Lung microvascular endothelial cell (primary cell): ENCODE measurements at places on chromosomes 1 and 21. TPM values are rescaled to one million over a fixed set of nuclear protein-coding genes. Genes with fewer than 3 reads are reported as not detected.
A peak's percentile ranks its signal among the peaks of the same experiment; 100 is the strongest.

TIE1 gene
- total RNA-seq = 749 and 1,401 TPM in 2 replicates

SPRR2G gene
- not detected in 2 replicates for total RNA-seq

DNA sequence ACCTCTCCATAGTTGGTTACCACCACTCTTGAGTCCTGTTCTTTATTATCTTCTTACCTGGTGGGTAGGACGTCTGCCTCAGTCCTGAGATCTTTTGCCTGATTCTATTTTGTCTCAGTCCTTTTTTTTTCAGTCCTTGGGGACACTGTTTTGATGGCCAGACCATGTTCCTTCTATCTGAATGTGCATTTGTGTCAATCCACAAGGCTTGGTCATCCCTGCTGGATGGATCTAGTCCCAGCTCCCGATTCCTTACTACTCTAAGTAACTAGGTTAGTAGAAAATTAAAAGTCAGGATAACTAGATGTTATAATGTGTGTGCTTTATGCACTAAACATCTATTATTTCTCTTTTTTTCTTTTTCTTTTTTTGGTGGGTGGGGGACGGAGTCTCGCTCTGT lies 28.1 kb upstream of the AK4 start:
- DNase-seq = no peak

- peak; percentile 58 for DNase-seq
These were observed 56.3 kb downstream of the SMYD3 start for GRCh38 chr1:246450611-246451251.
